ENCODE measurements at places on chromosomes 2 and 18. TPM values are rescaled to one million over a fixed set of nuclear protein-coding genes. Genes with fewer than 3 reads are reported as not detected.
A peak's percentile ranks its signal among the peaks of the same experiment; 100 is the strongest.

DUSP19 gene
- 14.2 TPM for total RNA-seq

OTOS gene
- 7.1 TPM for total RNA-seq

GRCh38 chr18:23453680-23454058, 582 bp downstream of the RIOK3 start:
- no peak for DNase-seq

DRC1 gene
- total RNA-seq = 2.9 TPM

DNA sequence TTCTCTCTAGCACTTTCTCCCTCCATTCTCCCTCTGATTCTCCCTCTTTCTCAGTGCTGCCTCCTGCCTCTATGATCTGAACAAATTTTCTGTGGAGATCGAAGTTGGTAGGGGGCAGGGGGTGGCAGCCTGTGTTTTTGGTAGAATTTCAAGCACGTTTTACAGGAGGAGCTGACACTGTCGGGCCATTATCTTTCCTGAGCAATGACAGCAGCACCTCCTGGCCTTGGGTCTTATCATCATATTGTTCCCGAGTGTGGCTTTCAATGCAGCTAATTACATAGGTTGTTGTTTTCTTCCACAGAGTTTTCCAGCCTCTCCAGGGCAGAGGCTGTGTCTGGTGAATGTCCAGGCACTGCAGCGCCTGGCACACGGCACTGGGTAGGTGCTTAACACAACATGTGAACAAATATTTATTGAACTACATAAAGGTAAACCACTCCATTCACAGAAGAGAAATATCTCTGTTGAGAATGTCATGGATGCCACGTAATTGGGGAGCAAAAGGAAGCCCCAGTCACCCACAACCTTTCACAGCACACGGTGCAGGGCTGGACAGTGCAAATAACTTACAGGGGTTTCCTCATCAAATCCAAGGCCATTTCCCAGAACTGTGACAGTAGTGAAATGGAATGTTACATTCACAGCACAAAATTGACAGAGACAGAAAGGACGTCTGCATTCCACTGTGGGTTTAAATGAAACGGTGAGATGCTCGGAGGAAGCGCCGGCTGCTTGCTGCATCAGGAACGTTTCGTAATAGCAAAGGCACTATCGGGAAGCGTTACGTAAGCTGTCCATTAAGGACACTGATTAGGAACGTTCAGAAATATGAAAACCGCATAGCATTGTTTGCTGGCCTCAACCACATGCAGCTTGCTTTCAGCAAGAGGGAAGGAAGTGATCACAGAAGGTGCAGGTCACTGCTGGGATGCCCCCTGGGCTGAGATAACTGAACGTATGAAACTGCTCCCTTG, 6.5 kb upstream of the KCNG2 start:
- no peak for DNase-seq

KCNG2 gene
- 0.95 TPM for total RNA-seq

- no peak for DNase-seq
Measured at GRCh38 chr2:14735696-14736095, 103.2 kb downstream of the LRATD1 start.

DNA sequence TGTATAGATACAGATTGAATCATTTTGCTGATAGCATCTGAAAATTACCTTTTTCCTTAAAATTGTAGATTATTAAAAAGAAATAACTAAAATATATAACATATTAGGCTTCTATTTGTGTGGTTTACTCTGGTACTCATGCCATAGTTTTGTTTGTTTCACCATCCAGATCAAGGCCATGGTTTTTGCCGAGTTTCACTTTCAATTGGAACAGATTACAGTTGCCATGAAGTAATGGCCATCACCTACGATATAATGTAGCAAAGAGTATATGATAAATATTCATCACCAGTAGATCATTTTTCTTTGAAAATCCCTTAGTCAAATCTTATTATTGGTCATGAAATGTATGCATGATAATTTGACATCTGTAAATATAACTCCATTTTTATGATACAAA, 11.9 kb upstream of the DNAH7 start:
- no peak for DNase-seq

- DNase-seq = no peak
Measured at GRCh38 chr2:3665886-3666612, 8.0 kb downstream of the ALLC start.

GRHL1 gene
- total RNA-seq = 7.0 TPM

EML6 gene
- total RNA-seq = 39.2 TPM

DNA sequence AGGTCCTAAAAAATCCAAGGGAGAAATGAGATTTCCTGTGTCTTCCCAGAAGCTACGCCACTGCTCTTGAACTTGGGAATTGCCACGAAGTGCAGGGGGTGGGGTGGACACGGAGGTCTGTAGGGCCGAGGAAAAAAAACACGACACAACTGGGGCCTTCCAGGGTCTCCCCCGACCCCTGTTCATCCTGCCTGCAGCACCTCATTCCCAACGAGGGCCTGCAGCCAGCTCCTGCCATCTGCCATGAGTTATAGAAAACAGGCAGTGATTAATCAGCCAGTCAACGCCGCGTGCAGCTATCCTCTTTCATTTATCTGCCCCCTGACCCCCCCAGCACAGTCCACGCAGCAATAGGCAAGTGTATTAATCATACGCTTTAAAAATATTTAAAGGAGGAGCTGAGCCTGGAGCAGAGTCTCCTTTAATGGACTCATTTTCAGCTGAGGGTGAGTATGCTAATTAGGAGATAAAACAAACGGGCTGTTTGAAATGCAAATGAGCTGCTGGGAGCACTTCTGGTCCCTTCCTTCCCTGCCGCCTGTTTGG, 209.9 kb downstream of the TFCP2L1 start:
- peak; percentile 52 for DNase-seq

TFPI gene
- total RNA-seq = 7.6 TPM

ELOA2 gene
- total RNA-seq = not detected

DNA sequence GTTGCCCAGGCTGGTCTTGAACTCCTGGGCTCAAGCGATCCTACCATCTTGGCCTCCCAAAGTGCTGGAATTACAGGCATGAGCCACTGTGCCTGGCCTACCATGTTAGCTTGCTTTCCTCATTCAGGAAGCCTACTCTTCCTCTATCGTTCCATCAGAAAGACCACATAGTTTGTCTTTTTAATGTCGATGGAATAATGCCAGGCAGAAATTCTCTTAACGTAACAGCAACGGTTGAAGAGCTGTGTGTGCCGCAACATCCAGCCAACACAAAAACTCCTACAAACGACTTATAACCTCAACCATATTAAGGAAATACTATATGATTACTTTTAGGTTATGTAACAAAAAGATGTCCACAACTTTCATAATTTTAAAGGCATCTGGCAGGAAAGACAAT, 10.5 kb downstream of the ITGB1BP1 start:
- no peak for DNase-seq

SPC25 gene
- total RNA-seq = 0.81 TPM

- no peak for DNase-seq
Measured at GRCh38 chr2:23037596-23037995, 347.4 kb upstream of the KLHL29 start.

POTEC gene
- not detected for total RNA-seq

- DNase-seq = no peak
Measured at GRCh38 chr18:7877609-7878008, 310.5 kb downstream of the PTPRM start.

DNA sequence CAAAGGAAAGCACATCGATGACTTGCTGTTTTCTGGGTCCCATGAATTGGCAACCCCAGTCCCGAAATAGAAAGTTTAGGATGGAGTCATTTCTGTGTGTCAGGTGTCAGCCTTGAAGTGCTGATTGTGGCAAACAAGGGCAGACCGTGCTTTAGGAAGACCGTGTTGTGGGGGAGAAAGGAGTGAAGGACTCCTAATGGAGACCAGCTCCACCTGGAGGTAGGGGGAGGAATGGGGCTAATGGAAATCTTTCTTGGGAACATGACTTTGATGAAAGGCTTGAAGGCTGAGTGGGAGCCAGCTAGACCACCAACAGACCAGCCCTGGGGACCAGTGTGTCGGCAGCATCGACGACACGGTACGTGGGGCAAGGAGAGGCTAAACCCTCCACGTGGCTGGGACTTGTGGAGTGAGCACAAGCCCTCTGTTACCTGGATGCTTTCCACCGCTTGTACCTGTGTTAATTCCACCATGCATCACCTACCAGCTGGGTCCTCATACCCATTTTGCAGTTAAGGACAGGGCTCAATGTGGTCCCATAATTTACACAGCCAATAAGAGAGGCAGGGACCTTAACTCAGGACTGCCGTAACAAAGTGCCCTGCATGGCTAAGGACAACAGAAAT, 104.2 kb downstream of the SH3BP4 start:
- peak; percentile 33 for DNase-seq

GRCh38 chr2:85234868-85235267, 92.9 kb downstream of the TGOLN2 start:
- DNase-seq = no peak

DNA sequence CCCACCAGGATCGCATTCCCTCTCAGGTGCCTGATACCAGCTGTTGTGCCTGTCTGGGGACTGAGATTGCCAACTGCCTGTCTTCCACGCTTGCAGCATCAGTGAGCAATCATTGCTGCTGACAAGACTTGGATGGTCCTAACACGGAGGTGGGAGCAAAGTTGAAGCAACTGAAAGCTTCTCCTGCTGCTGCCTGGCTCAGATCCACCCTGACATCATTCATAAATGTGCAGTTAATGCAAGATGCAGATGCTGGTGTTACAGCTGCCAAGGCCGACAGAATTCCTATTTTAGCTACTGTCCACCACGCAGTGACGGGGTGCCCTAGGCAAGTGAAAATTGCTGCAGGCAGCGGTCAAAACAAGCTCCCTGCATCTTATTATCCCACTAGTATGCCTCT, 131.4 kb downstream of the VWC2L start:
- DNase-seq = no peak

GRCh38 chr2:173359231-173359630, 4.6 kb downstream of the CDCA7 start:
- DNase-seq = no peak

ALK gene
- total RNA-seq = 5.3 TPM

DNA sequence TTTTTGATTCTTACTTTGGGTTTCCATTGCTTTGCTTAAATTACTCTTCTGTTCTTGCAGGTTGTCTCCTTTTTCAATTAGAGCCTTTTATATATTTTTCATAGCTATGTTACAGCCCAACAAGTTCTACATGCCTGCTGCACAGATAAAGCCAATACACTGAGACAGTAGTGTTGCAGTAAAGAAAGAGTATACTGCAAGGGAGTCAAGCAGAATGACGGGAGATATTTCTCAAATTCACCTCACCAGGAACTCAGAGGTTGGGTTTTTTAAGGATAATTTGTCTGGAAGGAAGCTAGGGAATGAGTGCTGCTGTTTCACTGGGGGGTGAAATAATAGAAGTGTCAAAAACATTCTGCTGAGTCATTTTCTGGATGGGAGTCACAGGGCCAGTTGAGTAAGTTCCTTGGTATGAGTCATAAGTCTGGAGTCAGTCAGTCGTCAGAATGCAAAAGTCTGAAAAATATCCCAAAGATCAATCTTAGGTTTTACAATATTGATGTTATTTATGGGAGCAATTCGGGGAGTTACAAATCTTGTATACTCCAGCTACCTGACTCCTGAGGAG, 193.0 kb upstream of the RGPD4 start:
- DNase-seq = no peak

RAMP1 gene
- total RNA-seq = 70.4 TPM

DNA sequence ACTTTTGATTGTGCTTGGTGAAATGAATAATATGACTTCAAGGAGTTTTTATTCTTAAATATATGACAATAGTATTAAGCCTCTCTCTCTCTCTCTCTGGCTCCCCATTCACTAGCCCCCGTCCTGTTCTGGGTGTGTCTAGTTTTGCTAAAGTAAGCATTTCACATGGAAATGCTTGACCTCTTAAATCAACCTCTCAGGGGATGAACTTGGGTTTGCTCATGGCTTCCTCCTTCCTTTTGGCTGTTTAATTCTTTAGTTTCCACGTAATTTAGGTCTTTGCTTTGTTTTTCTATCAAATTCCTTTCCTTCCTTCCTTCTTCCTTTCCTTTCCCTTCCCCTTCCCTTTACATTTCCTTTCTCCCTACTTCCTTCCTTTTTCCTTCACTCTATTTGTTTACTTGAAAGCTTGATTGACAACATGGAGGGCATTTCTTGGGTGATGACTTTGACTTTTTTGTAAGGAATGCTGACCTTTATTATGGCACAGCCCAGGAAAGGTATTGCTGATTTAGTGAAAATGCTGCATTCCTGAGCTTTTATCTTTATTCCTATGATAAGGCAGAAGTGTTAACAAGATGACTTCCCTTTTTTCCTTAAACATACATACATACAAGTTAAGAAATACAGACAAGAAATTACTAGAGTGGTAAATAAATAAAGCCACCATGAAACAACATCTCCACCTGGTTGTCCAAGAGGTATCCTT, 3.6 kb downstream of the DPP4 start:
- DNase-seq = no peak

GRCh38 chr18:44356566-44357157, 324.0 kb upstream of the SETBP1 start:
- no peak for DNase-seq

DNA sequence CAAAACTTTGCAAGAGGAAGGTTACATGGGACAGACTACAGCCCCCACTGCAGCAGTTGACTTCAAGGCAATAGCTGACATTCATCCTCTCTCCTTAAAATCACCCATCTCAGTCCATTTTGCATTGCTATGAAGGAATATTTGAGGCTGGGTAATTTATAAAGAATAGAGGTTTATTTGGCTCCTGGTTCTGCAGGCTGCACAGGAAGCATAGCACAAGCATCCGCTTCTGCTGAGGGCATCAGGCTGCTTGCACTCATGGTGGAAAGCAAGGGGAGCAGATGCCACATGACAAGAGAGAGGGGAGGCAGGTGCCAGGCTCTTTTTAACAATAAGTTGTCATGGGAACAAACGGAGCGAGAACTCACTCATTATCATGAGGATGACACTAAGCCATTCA, 646.0 kb downstream of the ZEB2 start:
- no peak for DNase-seq
